GM10248 (cell line): ENCODE measurements at places on chromosomes 12 and 14.

GRCh38 chr14:99143793-99144192 is 128.2 kb downstream of the BCL11B start:
- no peak for DNase-seq

GRCh38 chr14:71119832-71120231 is 212.6 kb downstream of the PCNX1 start:
- DNase-seq, result no peak

- DNase-seq, result no peak
Observed at GRCh38 chr12:98817742-98818141, 172.7 kb downstream of the APAF1 start.

- DNase-seq, result no peak
Observed at GRCh38 chr12:76272287-76272686, 75.9 kb downstream of the BBS10 start.
